ENCODE measurements at places on chromosomes 12 and 14.

DNA sequence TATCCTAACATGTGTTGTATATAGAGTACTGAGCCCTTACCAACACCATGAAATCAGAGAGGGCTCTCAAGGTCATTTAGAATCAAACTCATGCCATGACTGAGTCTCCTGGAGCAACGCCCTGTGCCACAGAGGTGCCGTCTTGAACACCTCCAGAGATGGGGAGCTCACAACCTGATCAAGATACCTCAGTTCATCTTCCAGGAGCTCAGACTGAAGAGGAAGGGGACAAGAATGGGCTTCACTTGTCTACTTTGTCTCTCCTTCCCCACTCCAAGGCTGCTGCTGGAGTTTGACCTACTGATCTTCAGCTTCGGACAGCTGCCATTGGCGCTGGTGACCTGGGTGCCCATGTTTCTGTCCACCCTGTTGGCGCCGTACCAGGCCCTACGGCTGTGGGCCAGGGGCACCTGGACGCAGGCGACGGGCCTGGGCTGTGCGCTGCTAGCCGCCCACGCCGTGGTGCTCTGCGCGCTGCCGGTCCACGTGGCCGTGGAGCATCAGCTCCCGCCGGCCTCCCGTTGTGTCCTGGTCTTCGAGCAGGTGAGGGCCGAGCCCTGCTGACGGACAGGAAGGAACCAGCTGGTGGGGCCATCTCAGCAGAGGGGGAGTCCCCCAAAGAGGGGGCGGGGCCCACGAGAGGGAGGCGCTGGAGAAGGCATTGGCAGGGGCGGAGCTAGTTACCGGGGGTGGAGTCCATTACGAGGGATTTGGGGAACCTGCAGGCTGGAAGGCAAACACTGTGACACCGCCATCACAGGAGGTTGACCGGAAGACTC lies 12.0 kb downstream of the SOAT2 start:
- DNase-seq = no peak

- no peak for DNase-seq
Observed at GRCh38 chr14:104530646-104531045, 48.9 kb upstream of the C14orf180 start.

DNA sequence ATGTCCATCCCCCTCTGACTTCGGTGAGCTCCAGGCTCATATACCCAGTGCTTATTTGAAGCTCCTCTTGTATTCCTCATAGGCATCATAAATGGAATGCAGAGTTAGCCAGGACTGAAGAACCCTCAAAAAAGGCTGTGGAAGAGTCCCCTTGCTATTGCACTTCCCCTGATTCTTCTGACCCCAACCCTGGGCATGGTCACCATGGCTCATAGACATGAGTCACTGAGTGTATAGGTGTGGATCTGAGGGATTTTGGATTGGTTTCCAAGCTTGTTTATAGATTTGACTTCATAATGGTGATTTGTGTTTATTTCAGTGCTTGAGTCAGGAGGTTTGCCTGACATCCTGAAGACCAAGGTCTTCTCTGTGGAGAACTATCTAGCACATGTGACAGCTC lies 98.4 kb upstream of the SLC38A2 start:
- no peak for DNase-seq

GRCh38 chr14:83071888-83072501 lies 1538.3 kb upstream of the SEL1L start:
- DNase-seq = no peak

GRCh38 chr12:44930972-44931600 lies 55.0 kb upstream of the NELL2 start:
- no peak for DNase-seq

DNA sequence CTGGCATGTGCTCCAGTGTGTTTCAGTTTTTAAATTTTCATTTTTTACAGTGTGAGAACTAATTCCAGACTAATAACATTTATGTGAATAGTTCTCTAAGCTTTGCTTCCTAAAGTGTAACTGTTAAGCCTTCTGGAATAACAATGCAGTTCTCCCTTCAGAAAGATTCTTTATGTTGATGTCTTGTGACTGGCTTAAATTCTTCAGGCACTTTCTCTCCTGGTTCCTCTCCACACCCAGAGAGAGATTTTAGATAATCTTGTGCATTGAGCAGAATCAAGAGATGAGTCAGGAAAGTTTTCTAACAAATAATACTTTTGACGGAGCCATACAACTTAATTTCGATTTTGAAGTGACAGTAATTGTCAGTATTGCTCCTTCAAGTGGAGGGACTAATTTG lies 118.5 kb downstream of the RAD51B start:
- DNase-seq = no peak

DNA sequence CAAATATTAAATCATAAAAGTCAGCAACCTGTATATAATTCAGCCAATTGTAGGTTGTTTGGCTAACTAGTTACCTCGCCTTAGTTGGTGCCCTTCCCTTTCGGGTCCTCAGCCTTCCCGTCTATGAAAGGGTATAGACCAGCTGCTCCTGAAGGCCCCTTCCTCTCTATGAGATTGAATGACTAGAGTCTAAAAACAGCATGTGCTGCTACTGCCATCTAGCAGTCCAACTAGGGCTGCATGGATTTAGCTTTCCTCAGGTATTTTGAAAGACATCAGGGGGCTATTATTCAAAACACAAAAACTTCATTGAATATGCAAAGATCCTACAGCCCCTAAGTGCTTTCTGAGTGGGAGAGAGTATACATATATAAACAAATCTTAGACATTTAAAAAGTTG lies 37.0 kb upstream of the TMEM263 start:
- no peak for DNase-seq

DNA sequence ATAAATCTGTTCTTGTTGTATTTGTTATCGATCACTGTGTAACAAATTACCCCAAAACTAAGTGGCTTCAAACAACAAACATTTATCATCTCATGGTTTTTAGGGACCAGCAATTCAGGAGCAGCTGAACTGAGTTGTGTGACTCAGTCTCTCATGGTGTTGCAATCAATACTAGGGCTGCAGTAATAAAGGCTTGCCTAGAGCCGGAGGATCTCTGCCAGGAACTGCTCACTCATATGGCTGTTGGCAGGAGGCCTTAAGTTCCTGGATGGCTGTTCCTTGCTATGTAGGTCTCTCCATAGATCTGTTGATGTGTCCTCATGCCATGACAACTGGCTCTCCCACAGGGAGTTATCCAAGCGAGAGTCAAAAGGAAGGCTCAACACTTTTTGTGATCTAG lies 3.8 kb upstream of the PSMC6 start:
- no peak for DNase-seq

DNA sequence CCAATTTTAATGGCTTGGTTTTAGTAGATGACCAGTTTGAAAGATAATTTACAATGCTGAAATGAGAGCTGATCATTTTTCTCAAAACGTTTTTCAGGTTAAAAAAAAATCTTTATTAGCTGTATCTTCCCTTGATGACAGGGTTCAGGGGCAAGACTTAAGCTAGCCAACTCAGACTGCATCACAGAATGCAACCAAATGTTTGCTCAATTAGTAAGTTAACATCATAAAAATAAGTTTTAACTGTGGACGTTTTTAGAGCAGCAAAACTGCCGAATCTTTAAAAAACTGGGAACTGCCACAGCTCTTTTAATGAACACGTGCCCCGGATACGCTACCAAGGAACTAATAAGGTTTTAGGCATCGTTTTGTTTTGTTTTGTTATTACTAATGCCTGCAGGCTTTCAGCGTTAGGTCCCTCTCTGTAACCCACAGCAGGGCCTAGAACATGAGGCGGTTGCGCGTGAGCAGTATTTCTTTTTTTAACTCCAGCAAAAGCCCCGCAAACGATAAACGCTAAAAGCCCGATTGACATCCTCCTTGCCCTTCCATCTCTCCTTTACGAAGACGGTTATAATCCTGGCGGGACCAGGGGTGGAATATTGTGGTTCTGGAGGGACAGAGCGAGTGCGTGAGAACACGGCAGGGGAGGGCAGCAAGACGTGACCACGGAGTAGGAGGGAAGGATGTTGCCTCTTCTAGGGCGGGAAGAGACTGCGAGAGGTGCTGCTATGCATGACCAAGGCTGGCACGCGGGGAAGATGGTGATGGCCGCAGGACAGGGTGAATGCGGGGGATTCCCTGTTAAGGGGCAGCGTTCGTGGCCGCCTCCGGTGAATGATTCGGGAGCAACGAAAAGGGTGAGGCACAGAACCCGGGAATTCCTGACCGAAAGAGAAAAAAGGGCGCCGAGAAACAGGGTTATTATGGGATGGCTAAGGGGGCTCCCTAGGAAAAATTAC lies 652 bp downstream of the SUPT16H start:
- DNase-seq = peak; percentile 72

DNA sequence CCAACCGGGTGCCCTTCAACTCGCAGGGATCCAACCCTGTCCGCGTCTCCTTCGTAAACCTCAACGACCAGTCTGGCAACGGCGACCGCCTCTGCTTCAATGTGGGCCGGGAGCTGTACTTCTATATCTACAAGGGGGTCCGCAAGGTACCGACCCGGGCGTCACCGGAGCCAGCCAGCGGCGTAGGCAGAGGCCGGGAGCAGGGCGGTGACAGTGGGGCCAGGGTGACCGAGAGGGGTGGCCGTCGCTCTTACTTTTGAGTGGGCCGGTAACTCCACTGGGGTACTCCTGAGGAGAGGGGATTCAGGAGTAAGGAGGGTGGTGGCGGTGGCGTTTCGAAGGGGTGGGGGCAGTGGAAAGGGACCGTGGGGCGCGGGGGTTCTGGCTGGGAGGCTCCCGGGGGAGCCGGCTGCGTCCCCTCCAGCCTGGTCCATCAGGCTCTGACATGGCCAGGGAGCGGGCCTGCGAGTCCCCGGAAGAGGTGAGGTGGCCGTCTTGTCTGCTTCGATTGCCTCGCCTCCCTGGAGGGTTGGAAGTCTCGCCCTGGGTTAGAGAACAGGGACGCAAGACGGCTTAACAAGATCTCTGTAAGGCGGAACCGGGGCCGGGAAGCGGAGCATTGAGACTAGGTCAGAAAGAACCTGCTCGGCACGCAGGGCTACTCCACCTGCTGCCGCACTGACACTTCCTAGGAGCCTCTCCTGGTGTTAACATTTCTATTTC lies 491 bp downstream of the WDR20 start:
- peak; percentile 56 for DNase-seq

DNA sequence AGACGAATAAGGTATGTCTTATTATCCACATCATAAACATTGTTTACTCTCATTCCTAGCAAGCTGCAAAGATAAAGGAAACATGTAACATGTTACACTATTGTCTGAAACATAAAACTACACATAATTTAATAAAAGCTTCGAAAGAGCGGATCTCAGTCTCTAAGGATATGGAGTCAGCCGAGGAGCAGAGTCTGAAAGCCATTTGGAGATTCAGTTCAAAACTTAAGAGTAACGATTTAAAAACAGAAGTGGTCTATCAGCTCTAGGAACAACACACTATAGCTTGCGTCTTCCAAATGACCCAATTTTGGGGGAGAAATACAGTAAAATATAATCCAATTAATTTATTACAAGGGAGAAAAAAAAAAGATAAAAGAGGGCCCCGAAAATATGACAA lies 775 bp downstream of the NEMF start:
- no peak for DNase-seq

DNA sequence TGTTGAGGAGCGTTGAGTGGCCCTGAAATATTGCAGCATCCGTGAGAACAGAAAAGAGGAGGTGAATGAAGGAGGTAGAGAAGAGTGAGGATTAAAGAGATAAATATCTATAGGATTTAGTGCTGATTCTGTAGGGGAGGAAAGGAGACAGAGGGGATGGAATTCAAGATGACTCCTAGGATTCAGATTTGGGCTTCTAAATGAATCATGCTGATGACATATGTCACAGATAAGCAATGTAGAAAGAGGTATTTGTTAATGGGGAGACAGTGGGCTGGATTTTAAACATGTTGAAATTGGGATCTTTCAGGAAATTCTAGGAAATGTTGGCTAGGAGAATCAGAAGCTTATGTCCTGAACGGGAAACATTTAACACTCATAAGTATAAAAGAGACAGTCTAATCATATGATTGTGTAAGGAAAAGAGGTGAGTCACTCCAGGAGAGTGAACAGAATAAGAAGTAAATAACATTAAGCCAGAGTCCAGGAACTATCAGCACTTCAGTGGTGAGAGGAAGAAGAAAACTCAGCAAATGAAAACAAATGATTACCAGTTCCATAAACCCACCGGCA lies 58.1 kb upstream of the DIO2 start:
- no peak for DNase-seq

DNA sequence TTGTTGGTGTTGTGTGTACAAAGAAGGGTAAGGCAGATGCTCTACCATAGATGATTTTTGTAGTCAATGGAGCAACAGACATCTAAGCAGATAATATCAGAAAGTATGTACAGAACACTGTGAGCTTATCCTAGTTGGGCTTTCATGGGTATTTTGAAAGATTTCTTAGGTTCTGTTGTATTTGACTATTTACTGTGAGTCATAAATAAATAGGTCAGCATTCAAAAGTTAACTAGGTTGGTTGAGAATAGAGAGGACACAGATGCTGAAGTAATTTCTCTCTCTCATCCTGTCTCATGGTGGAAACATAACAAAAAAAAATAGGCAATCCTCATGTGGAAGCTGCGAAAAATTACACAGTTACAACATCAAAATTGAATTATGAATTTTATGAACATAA lies 413.5 kb downstream of the CCDC91 start:
- no peak for DNase-seq

DNA sequence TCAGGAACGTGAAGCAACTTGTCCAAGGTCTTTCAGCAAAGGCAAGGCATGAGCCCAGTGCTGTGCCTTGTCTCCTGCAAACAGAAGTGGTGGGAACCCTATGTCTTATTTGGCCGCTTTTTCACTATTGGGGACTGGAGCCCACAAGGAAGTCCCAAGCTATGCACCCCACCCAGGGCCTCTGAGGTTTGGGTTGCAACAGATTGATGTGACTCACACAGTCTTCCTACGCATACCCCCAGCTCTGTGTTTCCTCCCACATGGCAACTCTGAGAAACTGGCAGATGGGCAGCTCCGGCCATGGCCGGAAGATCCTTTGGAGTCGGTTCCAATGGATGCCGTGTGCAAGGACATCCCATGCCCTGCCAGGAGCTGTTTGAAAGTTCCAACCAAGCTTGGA lies 28.3 kb upstream of the CMKLR1 start:
- DNase-seq = no peak

DNA sequence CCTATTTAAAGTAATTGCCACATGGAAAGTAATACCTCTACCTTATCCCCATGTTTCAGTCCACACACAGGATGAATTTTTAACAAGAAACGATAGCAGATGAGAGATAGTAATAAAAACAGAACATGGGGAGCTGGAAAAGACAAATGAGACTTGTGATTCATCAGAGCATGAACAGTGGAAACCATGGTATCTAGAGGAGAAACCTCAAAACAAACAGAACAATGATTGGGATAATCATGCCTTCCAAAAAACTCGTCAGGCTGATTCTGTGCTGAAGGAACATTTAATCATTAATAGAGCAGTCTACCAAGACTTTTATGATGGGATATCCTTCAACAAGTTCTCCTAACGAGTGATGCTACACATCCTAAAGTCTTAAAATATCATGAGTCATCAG lies 1390.7 kb downstream of the FSCB start:
- no peak for DNase-seq

DNA sequence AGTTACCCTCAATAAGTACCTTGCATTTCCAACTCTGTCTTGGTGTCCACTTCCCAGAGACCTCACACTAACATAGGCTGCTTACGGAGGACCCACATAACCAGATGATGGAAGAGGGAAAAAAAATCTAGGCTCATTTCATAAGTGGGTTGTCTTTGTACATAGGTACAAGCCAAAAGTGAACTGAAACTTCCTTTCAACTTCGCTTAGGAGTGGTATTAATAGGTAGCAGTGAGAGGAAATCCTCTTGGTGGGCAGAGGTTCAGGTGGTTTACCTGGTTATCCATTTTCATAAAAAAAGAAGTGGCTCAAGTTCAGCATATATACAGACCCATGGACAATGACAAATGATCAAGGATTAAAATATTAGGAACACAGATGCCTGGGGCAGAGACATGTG lies 35.8 kb upstream of the RNU6-7 start:
- no peak for DNase-seq
